ENCODE measurements at places on chromosomes 2 and 18.

DNA sequence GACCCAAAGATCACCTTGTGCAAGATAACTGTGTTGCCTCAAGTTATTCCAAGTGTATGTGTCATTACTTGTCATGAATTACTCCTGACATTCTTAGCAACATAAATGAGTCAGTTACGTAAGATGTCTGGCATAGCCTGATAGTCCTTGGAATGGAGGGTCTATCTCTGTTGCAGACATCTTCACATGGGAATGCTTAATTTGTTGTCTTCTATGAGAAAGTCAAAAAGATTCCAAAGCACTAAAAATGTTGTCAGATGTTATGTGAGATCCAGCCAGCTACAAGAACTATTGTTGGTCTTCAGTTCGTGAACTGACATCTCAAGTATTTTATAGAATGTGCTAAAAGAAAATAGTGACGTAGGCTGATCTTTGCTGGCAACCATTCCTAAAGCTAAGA is 178.2 kb upstream of the RASGRP3 start:
- DNase-seq = peak; percentile 22

DNA sequence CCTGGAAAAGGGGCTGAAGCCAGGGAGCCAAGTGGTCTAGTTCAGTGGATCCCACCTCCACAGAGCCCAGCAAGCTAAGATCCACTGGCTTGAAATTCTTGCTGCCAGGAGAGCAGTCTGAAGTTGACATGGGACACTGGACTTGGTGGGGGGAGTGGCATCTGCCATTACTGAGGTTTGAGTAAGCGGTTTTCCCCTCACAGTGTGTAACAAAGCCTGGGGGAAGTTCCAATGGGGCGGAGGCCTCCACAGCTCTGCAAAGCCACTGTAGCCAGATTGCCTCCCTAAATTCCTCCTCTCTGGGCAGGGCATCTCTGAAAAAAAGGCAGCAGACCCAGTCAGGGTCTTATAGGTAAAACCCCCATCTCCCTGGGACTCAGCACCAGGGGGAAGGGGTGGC is 144.4 kb downstream of the PTPRM start:
- no peak for DNase-seq

DNA sequence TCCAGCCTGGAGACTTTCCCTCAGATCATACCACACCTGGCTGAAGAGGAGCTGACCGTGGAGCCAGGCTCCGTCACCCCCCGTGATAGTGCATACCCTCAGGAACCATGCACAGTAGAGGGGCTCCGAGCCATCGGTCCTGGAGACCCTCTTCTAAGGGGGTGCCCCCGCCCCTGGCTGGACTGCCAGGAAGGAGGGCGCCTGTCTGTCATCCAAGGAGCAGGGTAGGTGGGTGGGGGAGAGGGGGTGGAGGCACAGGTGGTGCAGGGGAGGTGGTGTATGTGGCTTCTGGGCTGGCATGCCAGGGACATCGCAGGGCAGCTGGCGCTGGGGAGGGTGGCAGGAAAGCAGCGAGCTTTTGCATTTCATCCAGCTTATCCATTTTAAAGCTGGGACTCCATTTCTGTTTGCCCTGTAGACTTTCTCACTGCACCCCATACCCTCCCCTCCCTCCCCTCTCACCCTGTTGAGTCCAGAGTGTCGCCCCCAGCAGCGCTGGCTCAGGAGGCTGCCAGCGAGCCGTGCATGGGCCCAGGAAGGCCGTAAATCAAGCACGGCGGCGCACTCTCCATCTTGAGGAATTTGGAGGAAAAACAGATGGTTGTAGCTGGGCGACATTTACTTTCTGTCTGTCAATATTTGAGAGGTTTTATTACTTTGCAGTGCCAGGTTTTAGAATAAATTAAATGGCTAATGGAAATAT is 56.2 kb upstream of the HS6ST1 start:
- no peak for DNase-seq

DNA sequence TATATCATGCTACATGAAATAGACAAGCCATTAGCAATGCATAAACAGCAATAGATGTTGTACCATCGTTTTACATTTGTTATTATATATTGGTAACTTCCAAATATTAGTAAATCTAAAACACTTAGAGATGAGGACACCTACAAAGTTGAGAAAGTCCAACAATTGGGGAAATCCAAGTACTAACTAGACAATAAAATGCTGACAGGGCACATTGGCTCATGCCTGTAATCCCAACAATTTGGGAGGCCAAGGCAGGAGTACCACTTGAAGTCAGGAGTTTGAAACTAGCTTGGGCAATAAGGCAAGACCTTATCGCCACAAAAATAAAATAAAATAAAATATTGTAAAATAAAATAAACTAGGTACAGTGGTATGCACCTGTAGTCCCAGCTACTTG is 1023.1 kb downstream of the SUCLG1 start:
- DNase-seq = no peak

GRCh38 chr2:239341146-239341732 is 59.6 kb downstream of the HDAC4 start:
- no peak for DNase-seq

DNA sequence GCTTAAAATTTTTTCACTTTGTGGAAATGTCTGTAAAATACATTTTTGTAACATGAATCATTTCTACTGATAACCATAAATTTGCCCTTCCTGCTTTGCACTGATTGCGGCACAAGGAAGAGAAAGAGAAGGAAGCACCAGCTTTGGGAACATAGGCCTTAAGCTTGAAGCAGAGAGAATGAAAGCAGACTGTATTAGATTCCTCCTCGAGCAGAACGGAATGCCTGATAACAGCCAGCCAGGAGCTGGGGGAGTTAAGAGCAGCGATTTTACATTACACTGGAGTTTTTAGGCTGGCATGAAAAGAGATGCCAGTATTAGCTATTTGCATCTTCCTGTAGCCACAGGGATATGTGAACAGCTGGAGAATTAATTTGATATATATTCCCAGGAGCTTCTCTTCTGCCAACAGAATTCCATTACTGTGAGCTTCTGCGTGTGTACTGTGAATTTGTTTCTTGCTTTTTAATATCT is 33.5 kb downstream of the CRIM1 start:
- DNase-seq = no peak

- no peak for DNase-seq
Observed at GRCh38 chr2:160289831-160290230, 89.8 kb upstream of the ITGB6 start.

DNA sequence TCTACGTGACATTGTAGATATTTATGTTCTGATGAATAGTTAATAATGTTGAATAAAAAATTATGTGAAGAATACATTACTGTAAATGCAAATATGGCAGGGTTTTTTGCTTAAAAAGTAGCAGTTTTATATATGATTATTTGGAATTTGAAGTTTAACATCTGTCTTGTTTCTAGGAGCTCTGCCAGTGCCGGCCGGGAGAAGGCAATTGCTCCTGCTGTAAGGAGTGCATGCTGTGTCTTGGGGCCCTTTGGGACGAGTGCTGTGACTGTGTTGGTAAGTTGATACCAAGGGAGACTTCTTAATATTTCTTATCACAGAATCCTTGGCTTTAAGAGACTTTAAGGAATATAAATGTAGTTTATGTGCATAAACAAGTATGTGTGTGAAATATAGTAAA is 25.2 kb downstream of the TWSG1 start:
- no peak for DNase-seq

DNA sequence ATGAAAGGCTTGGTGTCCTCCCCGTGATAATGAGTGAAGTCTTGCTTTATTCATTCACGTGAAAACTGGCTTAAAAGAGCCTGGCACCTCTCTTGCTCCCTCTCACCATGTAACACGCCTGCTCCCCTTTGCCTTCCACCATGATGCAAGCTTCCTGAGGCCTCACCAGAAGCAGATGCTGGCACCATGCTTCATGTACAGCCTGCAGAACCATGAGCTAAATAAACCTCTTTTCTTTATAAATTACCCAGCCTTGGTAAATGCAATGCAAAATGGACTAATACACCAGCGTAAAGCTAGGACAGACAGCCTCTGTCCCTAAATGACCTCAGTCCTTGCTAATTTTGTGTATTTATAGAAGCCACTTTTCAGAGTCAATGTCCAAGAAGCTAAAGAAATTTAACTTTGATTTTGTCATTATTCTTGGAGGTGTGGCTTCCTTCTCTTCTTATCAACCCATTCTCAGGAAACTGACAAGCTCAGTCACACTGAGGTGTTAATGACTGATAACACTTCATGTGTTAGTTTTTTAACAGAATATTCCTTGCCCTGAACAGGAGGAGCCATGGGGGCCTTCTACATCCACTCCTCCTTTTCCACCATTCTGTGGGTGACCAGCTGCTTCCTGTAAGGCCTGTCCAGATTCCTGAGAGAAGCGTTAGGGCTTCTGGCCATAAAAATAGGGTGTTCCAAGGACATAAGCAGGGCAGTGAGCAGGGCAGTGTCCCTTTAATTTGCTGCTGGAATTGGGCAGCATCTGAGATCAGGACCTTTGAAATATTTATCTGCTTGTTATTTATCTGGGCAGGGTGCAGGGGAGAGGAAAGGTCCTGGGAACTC is 38.0 kb upstream of the EPAS1 start:
- DNase-seq = no peak

DNA sequence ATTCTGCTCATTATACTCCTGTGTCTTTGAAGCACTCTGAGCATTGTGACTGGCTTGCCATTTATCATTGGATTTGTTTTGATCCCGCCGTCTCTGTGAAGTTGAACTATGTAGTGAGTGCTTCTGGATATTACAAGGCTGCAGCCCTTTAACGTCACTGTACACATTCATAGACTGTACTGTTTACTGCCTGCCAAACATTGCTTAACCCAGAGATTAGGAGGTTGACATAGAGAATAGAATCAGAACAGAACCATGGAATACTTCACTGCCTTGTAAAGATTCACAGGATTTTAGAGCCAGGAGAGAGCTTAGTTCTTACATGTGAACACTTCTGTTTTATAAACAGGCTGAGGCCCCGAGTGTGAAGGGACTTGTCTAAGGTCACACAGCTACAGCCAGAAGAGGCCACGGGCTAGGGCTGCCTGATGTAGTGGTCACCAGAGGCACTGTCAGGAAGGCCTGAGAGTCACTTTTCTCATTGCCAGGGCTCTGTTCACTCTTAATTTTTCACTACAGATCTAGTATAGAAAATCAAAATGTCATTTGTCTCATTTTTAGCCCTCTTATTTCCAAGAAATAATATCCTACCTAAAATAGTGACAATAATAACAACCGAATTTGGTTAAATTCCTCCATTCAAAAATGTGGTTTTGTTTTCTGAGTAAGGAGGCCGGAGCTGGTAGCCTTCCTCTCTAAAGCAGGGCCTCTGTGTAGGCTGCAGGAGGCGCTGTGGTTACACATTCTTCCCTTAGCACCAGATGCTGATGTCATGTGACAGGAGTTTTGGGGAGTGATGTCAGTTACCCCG is 87.9 kb downstream of the UGGT1 start:
- DNase-seq = peak; percentile 43

GRCh38 chr2:197196541-197197180 is 113.9 kb downstream of the ANKRD44 start:
- peak; percentile 42 for DNase-seq

- peak; percentile 11 for DNase-seq
Observed at GRCh38 chr2:163132850-163133249, 294.3 kb upstream of the KCNH7 start.

DNA sequence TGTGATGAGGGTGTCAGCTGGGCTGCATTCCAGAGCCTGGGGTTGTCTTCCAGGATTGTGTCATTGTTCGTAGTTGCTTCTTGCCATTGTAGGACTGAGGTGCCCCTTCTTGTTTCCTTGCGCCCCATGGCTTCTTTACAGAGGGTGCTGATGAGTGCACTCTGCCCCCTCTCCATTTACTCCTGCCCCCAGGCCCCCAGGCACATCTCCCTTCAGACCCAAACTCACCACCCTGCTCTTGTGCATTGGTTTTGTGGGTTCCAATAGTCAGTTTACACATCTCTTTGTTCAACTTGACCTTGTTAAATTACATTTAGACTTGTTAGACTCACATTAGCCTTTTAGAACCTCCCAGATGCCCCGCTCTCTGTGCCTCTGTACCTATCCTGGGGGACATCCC is 33.1 kb downstream of the HJURP start:
- no peak for DNase-seq

GRCh38 chr2:63438181-63438580 is 150.1 kb downstream of the WDPCP start:
- no peak for DNase-seq

GRCh38 chr2:113334147-113334546 is 55.4 kb upstream of the PAX8 start:
- no peak for DNase-seq

- DNase-seq = no peak
Observed at GRCh38 chr18:47842836-47843235, 87.6 kb downstream of the SMAD2 start.

DNA sequence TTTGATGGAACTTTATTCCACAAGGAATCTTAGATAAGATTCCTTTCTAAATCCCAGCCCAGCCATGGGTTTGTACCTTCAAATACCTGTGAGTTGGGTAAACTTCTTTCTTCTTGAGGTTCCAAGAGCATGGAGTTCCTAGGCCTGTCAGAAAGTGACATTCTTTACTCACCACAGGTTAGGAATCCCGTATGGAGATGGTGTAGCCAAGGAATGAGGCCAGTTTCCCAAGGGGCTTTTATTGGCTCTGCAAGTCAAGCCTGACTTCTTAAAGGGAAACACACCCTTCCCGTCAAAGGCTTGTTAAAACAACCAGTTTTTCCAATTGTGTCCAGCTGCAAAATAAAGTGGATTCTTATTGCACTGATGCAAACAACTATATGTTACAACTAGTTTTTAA is 45.8 kb downstream of the STK17B start:
- DNase-seq = no peak

DNA sequence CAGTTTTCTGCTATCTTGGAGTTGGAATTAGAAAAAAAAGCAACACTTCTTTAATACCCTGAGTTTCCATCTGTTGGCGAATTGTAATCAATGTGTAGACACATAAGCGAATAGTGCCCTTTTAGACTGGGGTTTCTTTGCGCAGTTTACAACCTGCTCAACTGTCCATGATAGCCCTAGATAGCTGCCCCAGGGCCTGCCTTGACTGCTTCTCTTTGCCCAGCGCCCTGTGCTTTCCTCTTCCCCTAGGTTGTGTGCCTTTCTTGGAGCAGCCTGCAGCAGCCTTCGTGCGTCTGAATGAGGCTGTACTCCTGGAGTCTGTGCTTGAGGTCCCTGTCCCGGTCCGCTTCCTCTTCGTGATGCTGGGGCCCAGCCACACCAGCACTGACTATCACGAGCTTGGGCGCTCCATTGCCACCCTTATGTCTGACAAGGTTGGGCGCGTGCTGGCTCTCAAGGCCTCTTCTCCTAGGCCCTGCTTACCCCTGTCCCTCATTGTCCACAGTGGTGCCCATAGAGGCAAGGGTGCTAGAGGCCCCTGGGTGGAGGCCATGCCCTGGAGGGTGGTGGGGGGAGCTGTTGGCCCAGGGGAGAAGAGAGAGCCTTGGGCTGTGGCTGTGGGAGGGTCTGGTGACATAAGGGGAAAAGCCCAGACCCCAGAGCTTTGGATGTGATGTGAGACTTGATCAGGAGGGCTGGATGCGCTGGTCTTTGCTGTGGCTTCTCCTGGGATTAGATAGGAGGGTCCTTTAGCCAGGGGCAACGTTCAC is 6.9 kb downstream of the SLC4A3 start:
- DNase-seq = no peak

DNA sequence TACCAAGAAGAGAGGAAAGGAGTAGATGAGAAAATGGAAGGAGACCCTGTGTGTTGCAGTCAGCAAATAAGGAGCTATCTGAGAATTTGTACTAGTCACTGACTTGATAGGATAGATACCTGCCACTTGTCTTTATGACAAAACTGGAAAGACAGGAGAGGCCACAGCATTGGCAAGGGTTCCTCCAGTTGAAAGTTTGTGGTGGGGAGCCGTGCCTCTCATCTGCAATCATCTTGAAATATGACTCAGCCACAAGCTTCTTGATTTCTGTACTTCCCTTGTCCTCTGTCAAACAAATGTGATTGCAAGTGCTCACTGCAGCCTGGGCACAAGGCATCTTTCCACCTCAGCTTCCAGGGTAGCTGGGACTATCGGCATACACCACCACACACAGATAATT is 99.1 kb downstream of the GREB1L start:
- peak; percentile 69 for DNase-seq

- DNase-seq = no peak
Observed at GRCh38 chr2:11578081-11578948, 44.5 kb downstream of the GREB1 start.
